Fibroblast of villous mesenchyme (primary cell): ENCODE measurements at places on chromosomes 3 and 15. TPM values are rescaled to one million over a fixed set of nuclear protein-coding genes. Genes with fewer than 3 reads are reported as not detected.

The ZNF710 gene
- total RNA-seq, result 13.0 and 16.8 TPM in 2 replicates

The CDCP1 gene
- 10.4 and 20.6 TPM in 2 replicates for total RNA-seq

The SLC9C1 gene
- total RNA-seq, result under 0.01 TPM in 1 of 2 replicates, not detected in the other

The PTPRG gene
- total RNA-seq, result 31.2 and 41.0 TPM in 2 replicates

The ISG20 gene
- total RNA-seq, result 1.3 and 3.0 TPM in 2 replicates

The PSTPIP1 gene
- total RNA-seq, result not detected in 2 replicates

The RAB43 gene
- 19.0 and 20.6 TPM in 2 replicates for total RNA-seq

The KNG1 gene
- total RNA-seq, result not detected in 2 replicates

The ISL2 gene
- total RNA-seq, result 0.64 TPM in 1 of 2 replicates, not detected in the other

The TF gene
- under 0.01 TPM in 1 of 2 replicates, not detected in the other for total RNA-seq

The GJD2 gene
- not detected in 2 replicates for total RNA-seq

The PLOD2 gene
- 154 and 393 TPM in 2 replicates for total RNA-seq

The LDHAL6B gene
- not detected in 2 replicates for total RNA-seq

The FSTL1 gene
- total RNA-seq, result 997 and 1,795 TPM in 2 replicates

The SLC6A20 gene
- not detected in 2 replicates for total RNA-seq

The FOXB1 gene
- not detected in 2 replicates for total RNA-seq

The MKRN3 gene
- 0.86 and 0.97 TPM in 2 replicates for total RNA-seq

The LRRC31 gene
- not detected in 2 replicates for total RNA-seq

The DNAJA4 gene
- total RNA-seq, result 2.6 and 4.3 TPM in 2 replicates

The FBXO45 gene
- 9.3 and 12.5 TPM in 2 replicates for total RNA-seq

The GPR62 gene
- total RNA-seq, result under 0.01 TPM in 1 of 2 replicates, not detected in the other

The CD200R1 gene
- total RNA-seq, result under 0.01 TPM in 2 replicates

The CPLX3 gene
- not detected in 2 replicates for total RNA-seq

The AGBL1 gene
- not detected in 2 replicates for total RNA-seq

The PLCH1 gene
- total RNA-seq, result 11.7 and 14.2 TPM in 2 replicates

The TTC21A gene
- 3.5 and 3.9 TPM in 2 replicates for total RNA-seq

The SYNPR gene
- total RNA-seq, result not detected in 2 replicates

The FETUB gene
- not detected in 2 replicates for total RNA-seq

The GOLGA8A gene
- total RNA-seq, result 11.2 and 18.0 TPM in 2 replicates

The SLC28A1 gene
- not detected in 2 replicates for total RNA-seq
